ENCODE measurements at places on chromosomes 2 and 18.

DNA sequence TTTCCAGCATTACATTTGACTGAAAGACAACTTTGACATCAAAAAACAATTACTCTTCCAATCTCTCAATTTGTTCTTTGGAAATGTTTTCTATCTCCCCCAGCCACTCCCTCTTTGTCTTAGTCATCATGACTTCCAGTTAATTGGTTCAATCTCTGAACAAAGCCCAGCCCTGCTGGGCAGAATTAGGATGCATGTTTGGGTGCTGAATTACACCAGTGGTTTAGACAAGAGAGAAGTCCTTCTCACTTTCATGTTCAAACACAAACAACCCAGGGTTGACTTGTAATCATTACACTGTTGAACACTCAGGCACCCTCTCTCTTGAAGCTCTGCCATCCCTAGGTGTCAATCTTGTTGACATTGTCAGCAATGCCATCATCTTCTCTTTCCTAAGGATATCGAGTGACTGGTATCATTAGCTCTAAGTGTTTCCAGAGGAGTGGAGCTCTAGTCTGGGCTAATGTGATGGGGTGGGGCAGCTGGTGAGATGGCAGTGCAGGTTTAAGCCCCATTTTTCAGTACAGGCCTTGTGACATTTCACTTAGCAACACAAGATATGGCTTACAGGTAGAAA lies 90.8 kb upstream of the MEIS1 start:
- no peak for DNase-seq

- DNase-seq: no peak
These were observed 1.9 kb downstream of the DOK6 start for GRCh38 chr18:69402533-69402989.

GRCh38 chr2:212173756-212174510 lies 364.7 kb downstream of the ERBB4 start:
- DNase-seq: no peak

- DNase-seq: no peak
These were observed 3.5 kb downstream of the TMEM200C start for GRCh38 chr18:5891854-5892215.

DNA sequence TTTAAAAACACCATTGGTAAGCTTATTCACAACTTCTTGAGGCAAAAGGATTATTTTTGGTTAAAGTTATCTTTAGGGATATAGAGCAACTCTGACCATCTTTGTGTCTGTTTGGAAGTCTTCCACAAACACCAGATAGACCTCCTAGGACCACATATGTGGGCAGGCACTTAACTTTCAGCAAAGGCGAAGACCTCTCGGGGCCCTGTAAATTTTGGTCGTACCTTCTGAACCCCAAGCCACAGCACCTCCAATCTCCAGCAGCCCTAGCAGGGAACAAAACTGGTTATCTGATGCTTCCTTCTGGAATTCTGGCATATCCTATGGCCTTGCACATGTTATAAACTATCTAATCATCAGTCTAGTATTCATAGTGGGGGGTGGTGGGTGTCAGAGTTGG lies 114.8 kb downstream of the MBD5 start:
- no peak for DNase-seq

- no peak for DNase-seq
These were observed 711 bp downstream of the GPR17 start for GRCh38 chr2:127646487-127647241.

DNA sequence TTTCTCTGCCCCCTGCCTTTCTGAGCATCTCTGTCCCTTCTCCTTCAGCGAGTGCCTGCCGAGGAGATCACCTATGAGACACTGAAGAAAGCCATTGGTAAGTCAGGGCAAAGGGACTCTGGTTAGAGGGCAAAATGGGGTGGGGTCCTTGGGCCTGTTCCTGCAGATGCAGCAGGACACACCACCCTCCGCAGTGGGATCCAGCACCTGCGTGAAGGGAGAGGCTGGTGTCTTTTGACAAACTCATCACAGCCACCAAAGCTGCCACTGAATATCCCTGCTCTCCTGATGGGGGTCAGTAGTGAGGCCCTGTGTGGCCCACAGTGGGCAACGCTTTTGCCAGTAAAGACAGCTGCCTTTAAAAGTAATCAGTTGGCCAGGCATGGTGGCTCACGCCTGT lies 18.7 kb downstream of the POMC start:
- no peak for DNase-seq

DNA sequence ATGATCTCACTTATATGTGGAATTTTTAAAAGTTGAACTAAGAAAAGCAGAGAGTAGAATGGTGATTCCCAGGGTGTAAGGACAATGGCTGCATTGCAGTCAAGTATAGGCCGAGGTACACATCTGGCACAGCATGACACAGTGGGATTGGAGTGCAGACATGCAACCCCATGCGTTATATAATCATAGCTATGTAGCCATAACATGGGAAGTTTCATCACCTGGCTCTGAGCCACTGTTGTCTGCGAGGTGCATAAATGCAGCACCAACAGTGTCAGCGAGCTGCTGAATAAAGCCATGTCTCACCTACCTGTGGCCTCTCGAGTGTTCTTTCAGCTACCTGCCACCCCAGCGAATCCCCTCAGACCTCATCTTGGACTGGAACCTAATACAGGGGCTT lies 61.7 kb downstream of the CDC42EP3 start:
- no peak for DNase-seq

GRCh38 chr2:1801541-1801940 lies 57.2 kb upstream of the PXDN start:
- DNase-seq: no peak

DNA sequence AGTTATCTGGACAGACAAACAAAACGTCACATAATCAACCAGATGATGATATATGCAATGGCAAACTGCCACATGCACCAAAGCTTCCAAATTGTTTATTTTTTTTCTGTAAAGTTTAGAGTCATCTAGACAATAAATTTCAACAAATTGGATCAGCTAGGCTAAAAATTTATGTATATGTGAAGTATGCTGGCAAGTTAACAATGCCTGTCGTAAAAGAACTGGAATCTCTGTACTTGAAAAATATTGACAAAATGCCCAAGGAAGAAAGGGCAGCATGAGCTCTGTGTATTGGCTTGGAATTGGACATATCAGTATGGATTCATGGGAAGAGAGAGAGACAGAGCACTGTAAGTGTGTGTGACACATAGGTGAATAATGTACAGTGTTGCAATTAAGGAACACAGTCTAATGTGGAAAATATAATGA lies 309.8 kb downstream of the ERBB4 start:
- DNase-seq: no peak

DNA sequence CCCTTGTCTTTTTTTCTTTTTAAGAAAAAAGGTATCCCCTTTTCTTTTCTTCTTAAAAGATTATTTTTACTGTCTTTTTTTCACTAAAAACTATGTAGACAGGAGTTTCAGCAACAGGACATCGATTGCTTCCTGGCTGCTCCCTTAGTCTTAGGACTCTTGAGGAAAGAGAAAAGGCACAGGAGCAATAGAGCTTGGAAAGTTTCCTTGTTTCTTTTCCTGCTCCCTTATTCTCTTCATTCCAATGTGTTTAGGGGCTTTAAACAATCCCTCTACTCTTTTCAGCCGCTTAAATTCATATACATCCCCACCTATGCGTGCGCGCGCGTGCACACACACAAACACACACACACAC lies 225.9 kb upstream of the FBXO11 start:
- DNase-seq: no peak

- DNase-seq: no peak
These were observed 2.5 kb downstream of the PDK1 start for GRCh38 chr2:172558372-172558771.

DNA sequence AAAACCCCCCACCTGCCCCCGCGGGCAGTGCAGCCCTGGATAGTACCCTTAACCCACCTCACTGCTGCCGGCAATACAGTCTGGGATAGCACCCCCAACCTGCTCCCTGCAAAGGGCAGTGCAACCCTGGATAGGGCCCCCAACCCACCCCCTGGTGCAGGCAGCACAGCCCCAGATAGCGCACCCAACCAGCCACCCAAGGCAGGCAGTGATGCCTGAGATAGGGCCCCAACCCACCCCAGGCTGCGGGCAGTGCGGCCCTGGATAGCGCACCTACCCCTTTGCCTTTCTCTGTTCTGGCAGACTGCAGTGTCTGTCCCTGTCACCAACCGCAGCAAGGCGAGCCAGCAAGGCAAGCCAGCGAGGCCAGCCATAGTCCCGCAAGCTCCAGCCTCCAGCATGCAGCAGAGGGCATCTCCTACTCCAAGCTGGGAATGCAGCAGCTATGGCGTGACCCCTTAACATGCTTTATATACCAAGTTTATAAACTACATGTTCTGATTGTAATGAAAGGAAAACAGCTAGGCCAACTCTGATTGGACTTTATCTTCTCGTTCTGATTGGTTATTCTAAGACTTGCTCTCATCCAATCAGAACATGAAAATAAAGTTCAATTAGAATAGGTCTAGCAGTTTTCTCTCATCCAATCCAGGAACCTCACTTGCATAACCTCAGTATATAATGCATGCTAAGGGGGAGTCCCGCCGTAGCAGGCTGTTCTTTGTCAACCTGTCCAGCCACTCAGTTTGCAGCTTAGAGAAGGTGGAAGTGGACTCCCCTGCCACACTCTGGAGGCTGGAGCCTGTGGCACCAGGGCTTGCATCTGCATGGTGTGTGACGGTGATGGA lies 34.1 kb upstream of the ANKRD62 start:
- DNase-seq: no peak

GRCh38 chr2:12538138-12538694 lies 178.5 kb upstream of the TRIB2 start:
- no peak for DNase-seq

- no peak for DNase-seq
These were observed 82.6 kb downstream of the IKZF2 start for GRCh38 chr2:213068676-213069359.

- no peak for DNase-seq
These were observed 11.3 kb upstream of the CHRNA1 start for GRCh38 chr2:174775571-174775980.

DNA sequence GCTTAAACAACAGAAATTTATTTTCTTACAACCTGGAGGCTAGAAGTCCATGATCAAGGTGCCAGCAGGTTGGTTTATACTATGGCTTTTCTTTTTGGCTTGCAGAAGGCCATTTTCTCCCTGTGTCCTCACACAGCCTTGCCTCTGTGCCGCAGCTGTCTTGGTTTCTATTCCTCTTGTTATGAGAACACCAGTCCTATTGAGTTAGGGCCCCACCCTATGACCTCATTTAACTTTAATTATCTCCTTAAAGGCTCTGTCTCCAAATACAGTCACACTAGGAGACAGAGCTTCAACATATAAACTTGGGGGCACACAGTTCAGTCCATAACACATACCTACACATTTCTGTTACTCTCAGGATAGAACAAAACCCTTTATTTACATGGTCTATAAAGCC lies 17.3 kb upstream of the RHOB start:
- DNase-seq: no peak

GRCh38 chr18:56021136-56021808 lies 433.3 kb upstream of the TCF4 start:
- no peak for DNase-seq

DNA sequence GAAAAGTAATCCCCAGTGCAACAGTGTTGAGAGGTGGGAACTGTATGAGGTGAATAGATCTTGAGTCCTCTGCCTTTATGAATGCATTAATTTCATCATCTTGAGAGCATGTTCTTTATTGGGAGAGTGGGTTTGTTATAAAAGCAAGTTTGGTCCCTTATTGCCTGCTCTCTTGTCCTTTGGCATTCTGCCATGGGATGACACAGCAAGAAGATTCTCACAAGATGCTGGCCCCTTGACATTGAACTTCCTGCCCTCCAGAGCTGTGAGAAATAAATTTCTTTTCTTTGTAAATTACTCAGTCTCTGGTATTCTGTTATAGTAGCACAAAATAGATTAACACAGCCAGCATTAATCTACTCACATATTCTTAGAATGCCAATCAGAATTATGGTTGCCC lies 108.6 kb downstream of the EHBP1 start:
- DNase-seq: no peak

DNA sequence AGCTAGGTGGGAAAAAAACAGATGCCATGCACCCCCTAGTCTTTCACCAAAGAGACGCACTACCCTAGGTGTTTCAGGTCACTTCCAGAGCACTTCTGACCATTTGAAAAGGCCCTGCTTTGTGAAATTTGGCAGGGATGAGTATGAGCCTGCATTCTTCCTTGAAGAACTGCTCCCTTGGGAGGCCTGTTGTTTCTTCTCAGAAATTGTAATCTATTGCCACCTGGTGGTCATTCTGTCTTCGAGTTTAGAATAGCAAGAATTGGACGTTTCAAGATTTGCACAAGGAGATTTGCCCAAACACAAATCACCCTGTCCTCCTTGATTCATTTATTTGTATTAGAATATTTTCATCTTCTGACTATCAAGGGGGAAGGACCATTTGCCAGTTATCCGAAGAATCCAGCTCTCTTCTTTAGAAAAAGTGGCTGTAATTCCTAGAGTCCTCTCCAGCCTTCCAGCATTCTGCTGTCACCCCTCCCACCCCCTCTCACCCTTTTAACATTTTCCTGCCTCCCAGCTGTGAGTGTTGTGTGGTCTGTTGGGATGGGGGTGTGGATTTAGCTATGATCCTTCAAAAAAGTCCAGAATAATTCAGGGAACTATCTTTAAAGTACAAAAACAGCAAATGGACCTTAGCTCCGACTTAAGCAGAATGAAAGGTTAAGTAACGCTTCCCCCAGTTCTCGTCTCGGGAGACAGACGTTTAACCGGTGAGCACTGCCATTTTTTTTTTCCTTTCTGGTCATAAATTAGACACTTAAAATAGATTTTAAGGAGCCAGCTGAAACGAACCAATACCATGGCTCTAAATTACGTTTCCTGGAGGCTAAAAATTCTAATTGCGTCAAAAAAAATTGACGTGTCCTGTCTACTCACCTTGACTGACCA lies 3.7 kb upstream of the GAD1 start:
- peak; percentile 57 for DNase-seq

- DNase-seq: peak; percentile 65
These were observed 1.3 kb downstream of the SPTBN1 start for GRCh38 chr2:54457323-54458023.

DNA sequence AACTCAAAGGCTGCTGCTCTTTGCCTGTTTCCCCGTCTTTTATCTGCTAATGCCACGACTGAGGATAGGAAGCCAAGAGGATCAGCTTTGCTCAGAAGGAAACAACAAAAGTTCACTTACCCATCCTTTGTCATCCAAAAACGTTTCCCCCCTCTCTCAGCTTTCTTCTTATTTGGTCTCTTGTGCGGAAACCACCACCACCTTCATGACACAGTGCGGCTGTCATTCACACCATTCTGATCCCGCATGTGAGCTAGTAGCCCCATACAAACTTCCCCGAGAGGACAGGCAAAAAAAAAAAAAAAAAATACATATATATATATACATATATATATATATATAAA lies 656 bp downstream of the LRRTM4 start:
- no peak for DNase-seq

GRCh38 chr2:235640926-235641723 lies 147.3 kb downstream of the AGAP1 start:
- no peak for DNase-seq

GRCh38 chr2:8204711-8205110 lies 477.1 kb upstream of the ID2 start:
- no peak for DNase-seq

- DNase-seq: no peak
These were observed 115.7 kb upstream of the MMADHC start for GRCh38 chr2:149703281-149703680.

GRCh38 chr2:144509001-144509878 lies 10.7 kb downstream of the ZEB2 start:
- DNase-seq: peak; percentile 78

GRCh38 chr2:196075196-196075595 lies 6.6 kb upstream of the DNAH7 start:
- DNase-seq: no peak

Measured in kidney (tissue), 22 donors.